ENCODE measurements at places on chromosomes 2 and 18.

DNA sequence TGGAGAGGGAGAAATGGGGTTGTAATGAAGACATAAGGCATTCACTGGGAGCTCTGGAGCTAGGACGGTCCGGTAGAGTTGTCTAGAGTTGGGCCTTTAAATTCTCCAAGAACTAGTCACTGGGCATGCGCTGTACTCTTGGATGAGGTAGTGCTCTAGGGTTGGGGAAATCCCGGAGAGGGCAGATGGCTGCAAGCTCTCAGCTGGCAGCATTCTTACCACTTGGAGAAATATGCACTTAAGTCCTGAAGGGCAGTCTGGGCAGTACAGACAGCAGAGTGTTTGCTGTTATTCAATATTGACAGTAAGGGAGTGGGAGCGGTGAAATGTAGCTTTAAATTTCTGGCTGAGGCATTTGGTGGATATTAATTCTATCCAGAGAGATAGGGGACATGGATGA, 214.6 kb downstream of the RDH14 start:
- peak; percentile 62 for DNase-seq

DNA sequence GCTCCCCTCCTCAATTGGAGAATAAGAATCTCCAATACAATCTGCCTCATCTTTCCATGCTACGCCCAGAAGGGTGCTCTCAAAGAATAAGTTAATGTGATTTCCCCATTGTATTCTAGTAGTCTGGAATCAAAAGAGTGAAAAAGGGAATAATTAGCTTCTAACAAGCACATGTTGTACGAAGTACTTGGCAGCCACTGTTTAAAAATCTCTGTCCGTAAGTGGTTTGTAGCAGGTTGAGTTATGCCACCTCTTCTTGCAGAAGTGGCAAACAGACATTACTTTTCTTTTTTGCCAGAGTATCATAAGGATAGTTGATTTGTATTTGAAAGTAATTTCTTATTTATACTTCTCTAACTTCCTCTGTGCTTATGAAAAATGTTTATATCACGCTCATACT, 184.7 kb downstream of the CD226 start:
- DNase-seq = no peak

DNA sequence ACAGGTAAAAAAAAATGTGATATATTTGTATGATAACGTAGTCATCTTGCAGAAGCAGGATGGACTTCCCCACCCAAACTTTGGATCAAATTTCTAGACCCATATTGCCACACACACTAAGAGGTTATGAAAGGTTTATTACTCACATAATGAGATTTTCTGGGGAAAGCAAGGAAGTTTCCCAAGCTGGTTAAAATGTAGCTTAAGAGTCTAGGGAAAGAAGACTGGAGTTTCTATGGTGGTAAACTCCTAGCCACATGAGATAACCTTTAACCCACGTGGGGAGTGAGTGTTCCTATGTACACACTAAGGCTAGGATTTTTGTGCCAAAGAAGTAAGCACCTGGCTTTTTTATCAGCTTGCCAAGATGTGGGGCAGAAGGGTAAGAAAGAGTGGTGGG, 335.7 kb upstream of the UBE2E3 start:
- DNase-seq = no peak

DNA sequence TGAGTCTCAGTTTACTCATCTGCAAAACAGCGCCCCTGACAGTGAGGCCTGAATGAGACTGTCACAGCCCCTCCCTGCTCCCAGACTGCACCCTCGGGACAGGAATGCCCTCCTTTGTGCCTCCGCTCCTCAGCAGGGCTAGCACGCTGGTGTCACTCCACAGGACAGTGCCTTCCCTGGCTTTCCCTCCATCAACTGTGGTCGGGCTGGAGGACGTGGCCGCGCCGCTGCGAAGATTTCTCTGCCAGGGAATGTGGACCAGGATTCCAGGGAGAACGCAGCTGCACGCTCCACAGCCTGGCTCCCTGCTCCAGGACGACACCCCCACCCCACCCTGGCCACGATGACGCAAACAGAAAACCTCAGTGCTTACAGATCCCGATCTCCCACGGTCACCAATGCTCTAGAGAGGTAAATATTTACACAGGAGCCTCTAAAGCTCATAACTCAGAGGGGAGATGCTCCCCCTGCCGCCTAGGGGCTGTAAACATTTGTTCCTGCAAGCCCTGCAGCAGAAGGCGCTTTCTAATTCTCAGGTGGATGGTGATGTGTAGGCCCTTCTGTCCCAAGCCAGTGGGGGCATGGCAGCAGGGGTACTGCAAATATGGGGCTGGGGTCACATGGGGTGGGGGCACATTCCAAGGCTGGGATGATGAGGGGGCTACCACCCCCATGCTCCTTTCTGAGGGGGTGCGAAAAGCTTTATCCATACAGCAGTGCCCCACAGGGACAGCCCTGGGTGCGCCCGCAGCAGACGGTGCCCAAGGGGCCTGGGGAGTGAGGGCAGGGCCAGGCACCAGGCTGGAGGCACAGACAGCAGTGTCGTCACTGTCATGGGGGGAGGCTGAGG, 12.4 kb downstream of the HS6ST1 start:
- DNase-seq = peak; percentile 58

GRCh38 chr2:74877781-74878433, 44.0 kb downstream of the HK2 start:
- no peak for DNase-seq

GRCh38 chr2:216657980-216658379, 24.8 kb downstream of the IGFBP2 start:
- DNase-seq = no peak

Measured in lower lobe of right lung (tissue), 2 donors.